Osteocyte (in vitro differentiated cells): ENCODE measurements at places on chromosomes 13 and 19.

DNA sequence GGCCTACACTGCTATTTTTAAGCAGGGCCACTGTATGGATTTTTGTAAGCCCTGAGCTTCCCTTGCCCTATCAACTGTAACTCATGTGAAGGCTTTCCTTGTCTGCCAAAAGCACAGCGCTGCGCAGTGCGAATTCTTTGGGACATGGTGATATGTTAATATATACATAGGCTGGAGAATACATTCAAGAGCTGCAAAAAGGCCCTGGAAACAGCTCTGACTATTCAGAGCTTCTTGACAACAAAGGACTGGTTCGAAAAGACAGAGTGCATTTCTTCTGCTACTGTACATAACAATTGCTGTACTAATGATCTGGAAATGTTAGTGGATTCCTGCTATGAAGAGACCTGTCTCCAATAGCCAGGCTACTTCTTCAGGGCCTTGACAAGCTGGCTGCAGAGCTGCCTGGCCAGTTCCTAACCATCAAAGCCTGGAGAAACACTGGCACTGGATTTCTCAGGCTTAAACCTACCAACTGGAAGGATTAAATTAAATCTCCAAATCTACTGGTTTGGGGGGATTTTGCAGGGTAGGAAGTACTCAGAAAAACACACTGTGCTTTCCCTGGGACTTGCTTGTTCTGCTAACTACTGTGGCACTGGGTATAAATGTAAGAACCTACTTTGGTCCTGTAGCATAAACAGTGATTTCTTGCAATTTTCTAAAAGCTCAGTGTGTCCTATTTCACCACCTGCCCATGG, 246.9 kb downstream of the DNAJC15 start:
- DNase-seq: no peak

- no peak for DNase-seq
These were observed 530.6 kb upstream of the SPRY2 start for GRCh38 chr13:80871481-80871880.

DNA sequence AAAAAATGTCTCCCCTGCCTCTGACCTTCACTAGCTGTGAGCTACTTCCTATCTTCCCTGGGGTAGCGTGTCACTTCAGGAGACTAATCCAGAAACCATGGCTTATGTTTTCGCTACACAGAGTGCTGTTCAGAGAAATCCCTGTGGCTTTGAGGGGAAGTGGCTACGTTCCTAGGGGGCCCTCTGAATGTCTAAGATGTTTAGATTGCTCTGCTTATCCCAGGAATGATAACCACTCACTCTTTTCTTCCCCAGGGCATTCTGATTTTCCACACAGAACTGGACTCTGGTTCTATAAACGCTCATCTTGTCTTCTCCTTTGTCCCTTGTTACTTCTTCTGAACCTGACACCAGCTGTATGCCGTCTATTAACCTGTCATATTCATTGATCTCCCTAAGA, 572.5 kb downstream of the OLFM4 start:
- no peak for DNase-seq

GRCh38 chr13:106569233-106570095, 1.5 kb upstream of the ARGLU1 start:
- no peak for DNase-seq
